AG09319 (cell line): ENCODE measurements at places on chromosomes 11 and 22.

DNA sequence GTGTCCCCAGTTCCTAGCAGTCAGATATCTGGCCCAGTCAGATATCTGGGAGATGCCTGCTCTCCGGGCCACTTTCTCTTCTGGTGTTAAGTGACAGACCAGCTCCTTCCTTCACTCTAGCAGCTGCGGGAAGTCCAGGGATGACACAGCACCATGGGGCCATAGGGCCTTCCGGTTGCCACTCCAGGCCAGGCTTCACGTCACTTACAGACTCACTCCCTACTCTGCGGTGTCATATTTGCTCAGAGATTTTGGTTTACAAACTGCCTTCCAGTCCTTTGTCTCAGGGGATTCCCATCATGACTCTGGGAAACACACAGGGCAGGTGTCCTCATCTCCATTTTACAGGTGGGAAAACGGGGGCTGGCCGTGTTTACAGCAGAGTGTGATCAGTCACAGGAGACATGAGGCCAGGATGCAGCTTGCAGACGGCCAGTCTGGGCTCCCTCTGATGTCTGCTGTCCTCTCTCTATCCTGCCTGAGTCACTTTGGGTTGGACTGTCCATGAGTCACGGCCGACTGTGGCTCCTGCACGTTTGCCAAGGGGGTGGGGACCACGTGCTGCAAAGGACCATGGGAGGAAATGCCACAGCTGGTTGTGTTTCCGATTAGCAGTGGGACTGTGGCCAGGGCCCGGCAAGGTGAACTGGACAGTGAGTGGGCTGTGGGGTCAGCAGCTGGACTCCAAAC lies 8.2 kb upstream of the TBC1D22A start:
- peak; percentile 92 for DNase-seq

- DNase-seq: no peak
These were observed 31.3 kb downstream of the CARD18 start for GRCh38 chr11:105108247-105108646.

GRCh38 chr11:15758857-15759465 lies 597.4 kb downstream of the SOX6 start:
- no peak for DNase-seq

- DNase-seq: peak; percentile 97
These were observed 34.6 kb upstream of the SHANK2 start for GRCh38 chr11:71286701-71287643.

DNA sequence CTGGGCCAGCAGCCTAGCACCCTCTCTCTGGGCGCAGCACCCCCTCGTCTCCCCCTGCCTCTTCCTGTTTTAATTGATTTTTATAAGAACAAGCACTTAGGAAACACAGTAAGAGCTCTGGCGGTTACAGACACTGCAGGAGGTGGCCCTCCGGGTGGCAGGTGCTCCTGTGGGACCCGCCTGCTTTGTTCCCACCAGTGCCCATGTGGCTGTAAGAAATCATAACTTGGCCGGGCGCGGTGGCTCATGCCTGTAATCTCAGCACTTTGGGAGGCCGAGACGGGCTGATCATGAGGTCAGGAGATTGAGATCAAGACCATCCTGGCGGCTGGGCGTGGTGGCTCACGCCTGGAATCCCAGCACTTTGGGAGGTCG lies 18.4 kb downstream of the TSPAN4 start:
- DNase-seq: no peak
